ENCODE measurements at places on chromosomes 16 and 17.

DNA sequence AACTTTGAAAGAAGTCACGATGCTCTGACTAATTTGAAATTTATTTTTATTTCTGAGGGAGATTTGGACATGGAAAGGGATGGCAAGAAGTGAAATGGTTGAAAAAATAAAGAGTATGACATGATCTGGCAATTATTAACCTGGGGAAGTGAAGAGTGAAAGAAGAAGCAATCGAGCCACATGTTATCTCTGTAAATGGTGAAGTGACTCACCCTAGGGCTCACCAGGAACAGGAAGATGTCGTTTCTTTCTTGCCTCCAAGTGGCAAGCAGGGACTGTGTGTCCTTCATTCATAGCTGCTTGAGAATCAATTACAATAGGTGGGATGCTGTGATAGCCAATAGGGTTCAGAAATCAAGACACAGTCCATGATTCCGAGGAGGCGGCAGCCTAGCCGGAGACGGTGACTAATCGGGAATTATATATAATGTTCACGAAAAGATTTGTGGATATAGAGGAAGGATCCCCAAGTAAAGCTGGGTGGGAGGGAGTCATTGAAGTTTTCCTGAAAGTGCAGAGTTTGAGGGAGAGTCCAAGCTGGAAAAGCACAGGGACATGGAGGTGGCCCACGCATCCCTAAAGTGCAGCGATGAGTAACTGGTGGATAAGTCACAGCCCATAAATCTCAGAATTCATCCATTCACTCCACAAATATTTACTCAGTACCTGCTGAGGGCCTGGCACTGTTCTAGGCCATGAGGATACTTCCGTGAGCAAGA is 18.2 kb upstream of the KRT20 start:
- DNase-seq: peak; percentile 91

DNA sequence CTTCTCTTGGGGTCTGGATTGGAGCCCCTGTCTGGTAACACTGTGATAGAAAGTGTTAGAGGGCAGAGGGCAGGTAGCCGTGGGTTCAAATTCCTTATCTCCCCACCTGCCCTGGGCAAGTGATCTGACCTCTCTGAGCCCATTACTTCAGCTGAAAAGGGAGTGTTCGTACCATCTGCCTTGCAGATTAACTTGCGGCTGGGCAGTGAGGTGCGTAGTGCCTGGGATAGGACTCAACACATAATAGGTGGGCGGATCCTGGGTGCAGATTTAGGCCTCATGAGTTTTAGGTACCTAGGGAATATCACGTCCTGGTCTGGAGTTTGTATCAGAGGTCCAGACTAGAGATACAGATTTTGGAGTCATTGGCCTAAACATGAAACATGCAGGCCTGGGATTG is 329.6 kb downstream of the CPPED1 start:
- no peak for DNase-seq

- no peak for DNase-seq
These were observed 4.2 kb upstream of the GAA start for GRCh38 chr17:80097127-80097621.

DNA sequence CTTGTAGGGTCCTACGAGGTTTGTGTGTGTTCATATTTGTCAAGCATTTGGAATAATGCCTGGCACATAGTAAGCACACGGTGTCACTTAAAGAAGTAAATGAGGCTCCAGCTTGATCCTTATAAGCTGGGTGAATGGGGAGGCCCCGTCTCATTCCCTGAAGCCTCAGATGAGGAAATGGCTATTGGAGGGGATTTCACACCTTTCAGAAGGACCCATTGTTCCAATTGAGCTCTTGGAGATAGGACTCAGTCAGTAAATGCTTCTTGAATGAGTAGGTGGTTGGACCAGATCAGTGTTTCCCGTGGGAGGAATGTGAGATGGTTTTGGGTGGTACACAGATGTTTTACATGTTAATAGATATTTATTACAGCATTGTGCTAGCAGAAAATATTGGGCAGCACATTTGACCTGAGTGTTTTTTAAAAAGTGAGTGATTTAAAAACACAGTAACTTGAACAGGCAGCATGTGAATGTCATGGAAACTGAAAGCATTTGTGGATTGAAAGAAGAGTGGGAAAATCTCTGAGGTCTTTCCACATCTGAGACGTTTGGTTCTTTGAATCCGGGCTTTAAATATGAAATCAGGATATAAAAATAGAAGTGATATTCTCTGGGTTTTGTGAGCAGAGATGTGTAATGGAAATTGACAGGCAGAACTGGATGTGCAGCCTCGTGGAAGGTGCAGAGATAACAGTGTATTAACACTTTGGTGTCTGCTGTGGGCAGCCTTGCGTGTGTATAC is 36.4 kb upstream of the ARHGAP17 start:
- peak; percentile 14 for DNase-seq

- DNase-seq: no peak
These were observed 27.7 kb downstream of the USP7 start for GRCh38 chr16:8935989-8936388.

DNA sequence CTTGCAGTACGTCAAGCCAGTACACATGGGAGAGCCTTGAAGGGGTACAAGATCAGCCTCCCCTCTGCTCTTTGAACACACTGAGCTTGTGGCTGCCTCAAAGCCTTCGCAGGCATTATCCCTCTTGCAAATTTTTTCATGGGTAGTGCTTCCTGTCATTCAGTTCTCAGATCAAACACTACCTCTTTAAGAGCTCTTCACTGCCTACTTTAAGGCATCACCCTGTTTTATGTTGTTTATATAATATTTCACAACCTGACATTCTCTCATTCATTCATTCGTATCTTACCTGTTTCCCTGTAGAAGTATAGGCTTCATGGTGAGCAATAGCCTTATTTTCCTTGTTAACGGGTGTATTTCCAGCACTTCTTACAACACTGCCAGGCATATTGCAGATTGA is 269.1 kb downstream of the CDH13 start:
- DNase-seq: no peak

- no peak for DNase-seq
These were observed 82.2 kb upstream of the BRD7 start for GRCh38 chr16:50450957-50451356.

DNA sequence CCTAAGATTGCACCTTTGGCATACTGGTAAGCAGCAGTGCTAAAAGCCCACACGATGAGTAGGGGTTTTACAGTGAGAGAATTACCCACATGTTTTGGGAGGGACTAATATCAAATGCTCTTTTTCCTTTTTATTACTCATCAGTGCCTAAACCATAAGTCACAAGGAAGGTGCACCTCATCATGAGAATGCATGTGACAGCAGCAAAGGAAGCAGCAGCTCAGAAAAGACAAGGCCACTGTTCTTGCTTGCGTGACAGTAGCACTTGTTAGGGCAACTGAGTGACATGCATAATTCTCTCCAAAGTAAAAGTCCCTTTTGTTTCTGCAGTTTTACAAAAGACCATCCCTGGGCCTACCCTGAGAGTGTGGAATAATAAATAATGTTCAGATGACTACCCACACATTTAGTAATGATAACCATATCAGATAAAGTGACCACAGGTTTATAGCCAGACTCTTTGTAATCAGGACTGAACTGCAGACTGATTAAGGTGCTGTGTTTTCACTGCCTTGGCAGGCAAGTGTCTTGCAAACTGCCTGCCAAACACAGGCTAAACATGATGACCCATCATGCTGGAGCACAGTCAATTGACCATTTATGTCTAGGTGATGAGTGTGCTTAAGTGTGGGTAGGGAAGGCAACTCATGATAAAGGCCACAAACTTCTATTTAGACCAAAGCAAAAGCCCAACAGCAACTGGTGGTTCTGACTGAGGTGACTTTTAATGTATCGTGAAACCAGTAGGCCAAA is 1751.4 kb downstream of the TP53TG3F start:
- DNase-seq: no peak

DNA sequence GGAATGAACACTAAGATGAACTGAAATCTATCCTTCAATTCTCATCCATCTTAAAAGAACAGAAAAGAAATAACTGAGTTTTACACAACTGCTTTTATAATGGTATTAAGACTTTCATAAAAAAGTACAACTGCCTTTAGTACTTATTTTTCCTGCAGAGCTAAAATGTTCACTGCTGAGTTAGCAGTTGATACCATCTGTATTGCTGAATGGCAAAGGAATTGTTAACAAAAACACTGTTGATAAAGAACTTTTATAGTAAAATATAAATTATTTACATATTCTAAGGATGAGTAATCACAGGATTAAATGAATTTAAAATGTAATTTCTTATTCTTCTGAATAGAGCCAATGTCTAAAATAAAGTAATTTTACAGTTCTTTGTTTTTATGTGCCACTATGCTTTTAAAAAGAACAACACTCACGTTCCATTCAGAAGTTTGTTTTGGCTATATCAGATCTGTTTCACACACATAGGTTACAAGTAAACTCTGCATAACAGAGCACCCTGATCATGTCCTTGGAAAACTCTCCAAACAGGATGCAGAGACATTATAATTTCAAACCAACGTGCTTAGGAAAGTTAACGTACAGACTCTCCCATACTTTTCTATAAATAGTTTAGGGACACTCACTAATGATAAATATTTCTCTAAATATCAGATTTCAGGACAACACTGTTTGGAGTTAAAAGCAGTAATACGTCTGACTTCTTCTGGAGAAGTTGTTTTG is 151.1 kb downstream of the ITFG1 start:
- no peak for DNase-seq

GRCh38 chr16:90026135-90026534 is 6.9 kb upstream of the DBNDD1 start:
- DNase-seq: no peak

DNA sequence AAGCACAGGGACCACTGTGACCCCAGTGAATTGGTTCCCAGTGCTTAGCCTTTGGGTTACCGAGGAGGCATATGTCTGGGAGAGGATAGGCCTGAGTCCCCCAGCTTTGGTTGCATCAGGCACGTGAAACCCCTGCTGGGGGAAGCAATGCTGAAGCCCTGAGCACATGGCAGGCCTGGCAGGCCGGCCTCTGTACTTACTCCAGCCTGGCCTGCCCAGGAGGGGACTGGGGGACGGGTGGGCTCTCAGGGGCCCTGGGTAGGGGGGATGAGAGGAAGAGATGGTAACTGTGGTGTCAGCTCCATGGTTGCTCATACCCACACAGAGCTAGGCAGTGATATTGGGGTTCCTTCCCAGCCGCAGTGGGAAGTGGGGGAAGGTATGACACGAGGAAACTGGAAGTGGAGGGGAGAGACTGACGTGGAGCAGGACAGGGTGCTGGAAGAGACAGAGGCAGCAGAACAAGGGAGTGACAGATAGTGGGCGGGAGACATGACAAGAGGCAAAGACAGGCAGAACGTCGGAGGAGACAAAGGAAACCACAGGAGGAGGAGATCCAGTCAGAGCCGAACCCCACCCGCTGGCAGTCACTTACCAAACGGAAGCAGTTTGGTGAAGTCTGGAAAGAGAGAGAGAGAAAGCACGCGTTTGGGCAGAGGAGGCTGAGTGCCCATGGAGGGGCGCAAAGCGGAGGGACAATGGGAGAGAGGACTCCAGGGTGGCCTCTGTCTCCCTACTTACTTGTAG is 9.1 kb downstream of the TMEM208 start:
- DNase-seq: no peak

DNA sequence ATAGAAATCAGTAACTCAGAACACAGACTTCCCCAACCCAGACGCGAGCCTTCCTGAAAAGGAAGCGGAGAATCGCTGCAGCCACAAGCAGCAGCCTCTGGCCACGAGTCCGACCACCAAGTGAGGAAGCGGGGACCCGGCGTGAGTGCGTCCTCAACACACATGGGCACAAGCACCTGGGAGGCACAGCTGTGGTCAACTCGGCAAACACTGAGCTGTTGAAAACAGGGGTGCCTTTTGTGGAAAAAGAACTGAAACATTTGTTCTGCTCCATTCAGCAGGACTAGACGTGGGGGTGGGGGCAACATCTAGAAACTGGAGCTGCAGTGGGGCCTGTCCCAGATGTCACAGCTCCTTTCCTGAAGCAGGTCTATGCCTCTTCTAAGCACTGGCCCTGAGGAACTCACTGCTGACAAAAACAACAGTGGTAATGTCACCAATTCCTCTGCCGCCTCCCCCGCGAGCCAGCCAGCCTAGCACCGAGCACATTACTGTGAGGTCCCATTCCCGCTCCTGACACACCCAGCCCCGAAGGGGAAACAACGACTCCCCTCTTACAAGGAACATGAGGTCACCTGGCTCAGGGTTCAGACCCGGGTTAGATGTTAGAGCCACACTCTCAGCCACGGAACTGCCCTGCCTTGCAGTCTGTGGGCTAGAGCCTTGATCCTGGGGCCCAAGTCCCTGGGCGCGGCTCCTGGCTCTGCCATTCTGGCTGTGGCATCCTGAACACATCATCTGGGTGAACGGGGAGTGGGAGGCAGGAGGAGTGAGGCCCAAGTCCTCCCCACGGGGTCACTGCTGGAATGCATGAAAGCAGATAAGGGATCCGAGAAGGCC is 29.0 kb downstream of the KDM8 start:
- no peak for DNase-seq

DNA sequence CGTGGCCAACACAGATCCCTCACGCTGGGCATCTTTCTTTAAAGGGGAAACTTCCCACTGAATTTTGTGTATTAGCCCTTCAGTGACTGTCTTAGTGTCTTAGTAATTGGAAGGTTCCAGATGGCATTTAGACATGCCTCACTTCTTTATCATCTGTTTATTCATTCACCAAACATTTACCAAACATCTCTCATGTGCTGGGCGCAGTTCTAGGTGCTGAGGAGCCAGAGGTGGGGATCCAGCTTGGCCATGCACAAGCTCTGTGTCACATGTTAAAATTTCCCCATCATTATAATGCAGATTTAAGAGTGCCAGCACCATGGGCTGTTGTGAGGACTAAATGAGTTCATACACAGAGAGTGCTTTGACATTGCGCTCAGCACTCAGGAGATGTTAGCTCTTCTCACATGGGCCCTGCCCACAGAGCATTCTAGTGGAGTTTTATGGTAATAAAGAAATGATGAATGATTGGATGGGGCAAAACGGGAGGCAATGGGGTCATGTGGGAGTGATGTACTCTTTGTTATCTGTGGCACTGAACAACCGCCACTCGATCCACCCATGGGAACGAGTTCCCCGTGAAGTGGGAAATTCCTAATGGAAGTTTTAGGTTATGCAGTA is 119.7 kb downstream of the SNX29 start:
- DNase-seq: peak; percentile 10

DNA sequence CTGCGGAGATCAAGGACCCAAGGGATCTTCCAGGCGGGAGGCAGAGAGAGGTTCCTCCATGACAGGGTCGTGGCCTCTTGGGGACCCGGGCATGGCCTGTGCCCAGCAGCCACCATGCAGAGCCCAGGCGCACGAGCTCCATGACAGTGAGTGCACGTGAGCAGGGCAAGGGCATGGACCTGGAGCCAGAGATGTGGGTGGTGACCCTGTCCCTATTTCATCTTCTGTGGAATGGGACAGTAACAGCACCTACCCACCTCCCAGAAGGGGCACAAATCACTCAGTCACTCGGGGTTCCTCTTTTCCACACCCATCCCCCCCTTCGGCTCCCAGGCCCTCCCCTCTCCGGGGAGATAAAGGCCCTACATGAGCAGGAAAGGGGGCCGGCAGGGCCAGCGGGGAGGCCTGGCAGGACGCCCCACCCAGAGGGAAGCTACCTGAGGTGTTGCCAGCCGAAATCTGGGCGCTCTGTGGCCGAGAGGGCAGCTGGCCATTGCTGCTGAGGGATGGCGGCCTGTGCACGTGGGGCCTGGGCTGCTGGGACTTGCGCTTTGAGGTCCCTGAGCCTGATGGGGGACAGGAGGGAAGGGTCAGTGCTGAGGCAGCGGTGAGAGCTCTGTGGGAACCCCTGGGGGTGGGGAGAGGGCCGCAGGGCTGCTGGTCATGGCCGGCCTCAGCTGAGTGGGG is 10.4 kb downstream of the UBALD2 start:
- no peak for DNase-seq

- DNase-seq: no peak
These were observed 24.8 kb downstream of the MRM3 start for GRCh38 chr17:806781-807522.

All from RKO (cell line).